ENCODE measurements at places on chromosomes 7 and 10.

GRCh38 chr7:12729112-12729511 lies 41.7 kb downstream of the ARL4A start:
- DNase-seq, result no peak

- DNase-seq, result no peak
These were observed at the start of gene GPR37 for GRCh38 chr7:124765401-124766352. GPR37 (minus strand) TSS chr7:124765792; CDS start chr7:124764976, 816 bp downstream.

DNA sequence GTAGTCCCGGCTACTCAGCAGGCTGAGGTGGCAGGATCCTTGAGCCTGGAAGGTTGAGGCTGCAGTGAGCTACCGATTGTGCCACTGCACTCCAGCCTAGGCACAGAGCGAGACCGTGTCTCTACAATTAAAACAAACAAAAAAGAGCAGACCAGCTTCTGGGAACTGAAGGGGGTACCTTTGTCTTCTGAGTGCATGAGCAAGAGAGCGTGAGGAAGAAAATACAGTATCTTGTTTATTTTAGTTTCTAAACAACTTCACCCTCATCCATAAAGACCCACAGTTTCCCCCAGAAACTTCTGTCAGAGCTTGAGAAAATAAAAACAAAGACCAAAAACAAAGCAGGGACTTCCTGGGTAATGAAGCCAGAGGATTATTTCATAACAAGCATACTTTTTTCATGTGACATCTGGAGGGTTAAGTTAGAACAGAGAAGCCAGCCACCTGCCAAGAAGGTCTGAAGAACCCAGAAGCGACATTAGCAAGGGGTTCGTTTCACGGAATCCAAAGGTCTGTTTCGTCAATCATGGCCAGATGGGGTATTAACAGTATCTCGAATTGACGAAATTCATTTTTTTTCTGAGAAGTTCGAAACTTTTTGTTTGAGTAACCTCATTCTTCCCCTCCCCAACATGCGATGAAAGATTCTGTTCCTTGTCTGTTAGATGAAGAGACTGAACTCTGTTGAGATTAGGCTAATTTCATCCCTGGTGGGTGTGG lies 10.2 kb upstream of the IL2RA start:
- no peak for DNase-seq

DNA sequence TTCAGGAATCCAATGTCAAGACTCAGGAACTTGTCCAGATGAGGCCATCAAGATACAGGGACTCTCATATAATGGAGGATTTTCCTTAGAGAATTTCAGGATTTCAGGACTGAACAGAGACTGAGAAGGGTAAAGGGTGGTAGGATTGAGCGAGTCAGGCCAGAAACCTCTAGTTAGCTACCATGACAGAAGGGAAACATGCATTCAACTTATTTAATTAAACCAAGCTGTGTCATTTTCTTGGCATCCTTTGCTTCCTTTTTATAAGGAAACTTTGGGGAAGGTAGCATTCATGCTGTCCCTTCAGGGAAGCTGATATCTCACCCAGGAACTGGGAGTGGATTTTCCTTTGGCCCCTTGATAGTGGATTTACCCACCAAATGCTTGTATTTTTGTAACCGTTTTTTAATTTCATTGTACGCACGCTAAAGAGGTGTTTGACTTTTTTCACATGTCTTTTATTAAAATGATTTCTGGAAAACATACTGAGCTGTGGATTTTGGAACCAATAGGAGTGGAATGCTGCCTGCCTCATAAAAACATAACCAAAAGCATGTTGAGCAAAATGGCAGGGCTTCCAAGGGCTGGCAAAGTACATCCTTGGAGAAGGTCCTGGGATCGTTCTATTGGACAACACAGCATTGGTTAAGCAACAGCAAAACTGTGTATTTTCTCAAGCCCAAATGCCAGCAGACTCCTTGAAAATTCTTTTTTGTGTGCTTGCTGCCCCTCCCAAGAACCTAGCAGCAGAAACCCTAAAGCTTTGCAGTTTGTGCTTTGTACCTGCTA lies 104.5 kb downstream of the CXCL12 start:
- no peak for DNase-seq

- DNase-seq, result no peak
These were observed 86.8 kb upstream of the KMT2C start for GRCh38 chr7:152522571-152523067.

- DNase-seq, result no peak
These were observed 76.4 kb upstream of the BET1 start for GRCh38 chr7:94080551-94080950.

GRCh38 chr7:38744746-38745145 lies 113.6 kb upstream of the AMPH start:
- no peak for DNase-seq

DNA sequence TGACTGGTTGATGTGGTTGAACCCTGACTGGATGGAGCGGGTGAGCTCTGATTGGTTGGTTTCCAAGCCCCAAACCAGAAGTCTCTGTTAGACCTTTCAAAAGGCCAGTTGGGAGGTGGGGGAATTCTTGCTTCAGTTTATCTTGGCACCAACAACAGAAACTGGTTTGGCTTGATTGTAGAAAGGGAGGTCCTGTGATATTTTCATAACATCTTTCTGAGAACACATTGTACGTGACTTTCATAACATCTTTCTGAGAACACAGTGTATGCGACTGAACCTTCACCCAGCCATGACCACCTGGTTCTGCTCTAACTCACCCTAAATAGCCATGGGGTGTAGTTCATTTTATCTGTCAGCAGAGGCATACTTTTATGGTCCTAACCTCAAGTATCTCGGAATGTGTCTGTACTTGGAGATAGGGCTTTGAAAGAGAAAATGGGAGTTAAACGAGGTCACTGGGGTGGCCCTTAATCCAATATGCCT lies 88.3 kb downstream of the GALNT17 start:
- DNase-seq, result no peak

DNA sequence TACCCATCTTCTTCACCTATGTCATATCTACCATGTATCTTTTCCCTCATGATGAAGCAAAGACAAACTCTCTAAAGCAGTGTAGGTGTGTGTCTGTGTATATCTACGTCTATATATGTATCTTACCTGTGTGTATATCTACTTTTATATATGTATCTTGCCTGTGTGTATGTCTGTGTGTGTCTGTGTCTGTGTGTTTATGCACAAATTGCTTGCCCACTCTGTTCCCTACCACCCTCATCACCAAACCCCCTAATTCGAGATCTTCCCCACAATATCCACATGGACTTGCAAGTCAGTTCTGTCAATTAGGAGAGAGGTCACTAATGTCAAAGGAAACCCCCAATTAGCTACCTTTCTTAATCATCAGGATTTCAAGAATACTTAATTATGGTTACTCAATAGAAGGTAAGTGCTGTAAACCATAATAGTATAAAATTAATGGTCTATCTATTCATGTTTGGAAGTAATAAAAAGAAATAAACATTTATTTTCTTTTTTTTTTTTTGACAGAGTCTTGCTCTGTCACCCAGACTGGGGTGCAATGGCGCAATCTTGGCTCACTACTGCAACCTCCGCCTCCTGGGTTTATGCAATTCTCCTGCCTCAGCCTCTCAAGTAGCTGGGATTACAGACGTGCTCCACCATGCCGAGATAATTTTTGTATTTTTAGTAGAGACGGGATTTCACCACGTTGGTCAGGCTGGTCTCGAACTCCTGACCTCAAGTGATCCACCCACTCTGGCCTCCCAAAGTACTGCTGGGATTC lies 43.6 kb downstream of the ANKRD61 start:
- DNase-seq, result no peak

DNA sequence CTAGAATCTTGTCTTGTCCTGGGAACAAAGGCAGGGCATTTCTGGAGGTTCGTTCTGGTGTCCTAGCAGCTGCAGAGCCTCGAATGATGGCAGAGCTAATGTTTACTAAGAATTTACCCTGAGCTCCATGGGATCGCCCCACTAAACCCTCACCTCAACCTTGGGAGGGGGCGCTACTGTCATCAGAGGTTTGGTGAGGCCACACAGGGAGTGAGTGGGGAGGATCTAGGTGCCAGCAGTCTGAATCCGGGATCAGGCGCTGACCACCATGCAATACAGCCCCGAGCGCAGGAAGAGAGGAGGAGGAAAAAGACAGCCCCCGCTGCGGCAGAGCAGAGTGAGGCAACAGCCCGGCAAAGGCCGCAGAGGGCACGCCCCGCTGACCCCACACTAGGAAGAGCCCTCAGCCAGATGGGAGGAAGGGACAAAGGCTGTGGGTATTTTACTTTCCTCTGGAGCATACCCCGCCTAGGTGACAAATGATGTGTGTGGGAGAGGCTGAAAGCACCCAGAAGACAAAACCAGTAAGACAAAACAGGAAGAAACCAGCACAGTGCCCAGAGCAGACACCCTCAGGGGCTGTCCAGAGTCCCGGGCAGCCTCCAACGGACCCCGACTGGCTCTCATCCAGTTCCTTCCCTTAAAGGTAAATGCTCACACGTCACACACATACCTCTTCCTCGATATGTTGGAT lies 103.5 kb downstream of the FAM53B start:
- DNase-seq, result no peak

GRCh38 chr10:3734111-3734510 lies 50.9 kb downstream of the KLF6 start:
- DNase-seq, result no peak

DNA sequence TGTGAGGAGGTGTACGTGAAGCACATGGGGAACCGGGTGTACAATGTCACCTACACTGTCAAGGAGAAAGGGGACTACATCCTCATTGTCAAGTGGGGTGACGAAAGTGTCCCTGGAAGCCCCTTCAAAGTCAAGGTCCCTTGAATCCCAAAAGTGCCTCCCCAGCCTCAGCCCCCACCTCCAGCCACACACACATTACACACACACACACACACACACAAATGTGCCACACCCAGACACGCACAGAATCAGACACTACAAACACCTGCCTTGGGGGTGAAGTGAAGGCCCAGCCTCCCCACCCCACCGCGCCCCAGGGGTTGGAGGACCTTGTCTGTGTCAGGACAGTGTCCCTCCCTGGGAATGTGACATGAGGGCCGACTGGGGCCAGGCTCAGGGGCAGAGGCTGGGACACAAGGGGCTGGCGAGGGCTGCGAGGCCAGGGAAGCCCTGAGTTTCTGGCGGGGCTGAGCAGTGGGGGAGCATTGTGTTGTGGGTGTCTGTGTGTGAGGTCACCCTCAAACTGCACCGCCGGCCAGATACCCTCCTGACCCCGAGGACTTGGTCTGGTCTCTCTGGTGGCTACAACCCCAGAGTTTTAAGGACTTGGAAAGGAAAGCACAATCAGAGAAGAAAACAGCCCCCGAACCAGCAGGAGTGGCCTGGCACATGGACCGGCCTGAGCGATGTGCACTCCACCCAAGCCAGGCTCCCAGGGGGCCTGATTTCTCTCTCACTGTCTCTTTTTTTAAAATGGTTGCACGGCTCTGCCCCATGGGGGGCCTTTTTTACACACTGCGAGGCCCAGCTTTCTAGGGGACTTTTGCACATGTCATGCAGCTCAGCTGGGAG lies 4.0 kb upstream of the ATP6V1F start:
- no peak for DNase-seq

GRCh38 chr7:105448181-105448580 lies 59.5 kb upstream of the SRPK2 start:
- DNase-seq, result no peak

DNA sequence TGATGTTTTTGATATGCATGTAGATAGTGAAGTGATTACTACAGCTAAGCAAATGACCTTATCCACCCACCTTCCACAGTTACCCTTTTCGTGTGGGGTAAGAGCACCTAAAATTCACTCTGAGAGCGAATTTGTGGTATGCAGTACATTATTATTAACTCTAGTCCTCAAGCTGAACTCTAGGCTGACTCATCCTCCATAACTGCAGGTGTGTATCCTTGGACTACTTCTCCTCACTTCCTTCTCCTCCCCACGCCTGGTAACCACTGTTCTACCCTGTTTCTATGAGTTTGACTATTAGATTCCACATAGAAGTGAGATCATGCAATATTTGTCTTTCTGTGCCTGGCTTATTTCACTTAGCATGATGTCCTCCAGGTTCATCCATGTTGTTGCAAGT lies 484.6 kb downstream of the GATA3 start:
- no peak for DNase-seq

DNA sequence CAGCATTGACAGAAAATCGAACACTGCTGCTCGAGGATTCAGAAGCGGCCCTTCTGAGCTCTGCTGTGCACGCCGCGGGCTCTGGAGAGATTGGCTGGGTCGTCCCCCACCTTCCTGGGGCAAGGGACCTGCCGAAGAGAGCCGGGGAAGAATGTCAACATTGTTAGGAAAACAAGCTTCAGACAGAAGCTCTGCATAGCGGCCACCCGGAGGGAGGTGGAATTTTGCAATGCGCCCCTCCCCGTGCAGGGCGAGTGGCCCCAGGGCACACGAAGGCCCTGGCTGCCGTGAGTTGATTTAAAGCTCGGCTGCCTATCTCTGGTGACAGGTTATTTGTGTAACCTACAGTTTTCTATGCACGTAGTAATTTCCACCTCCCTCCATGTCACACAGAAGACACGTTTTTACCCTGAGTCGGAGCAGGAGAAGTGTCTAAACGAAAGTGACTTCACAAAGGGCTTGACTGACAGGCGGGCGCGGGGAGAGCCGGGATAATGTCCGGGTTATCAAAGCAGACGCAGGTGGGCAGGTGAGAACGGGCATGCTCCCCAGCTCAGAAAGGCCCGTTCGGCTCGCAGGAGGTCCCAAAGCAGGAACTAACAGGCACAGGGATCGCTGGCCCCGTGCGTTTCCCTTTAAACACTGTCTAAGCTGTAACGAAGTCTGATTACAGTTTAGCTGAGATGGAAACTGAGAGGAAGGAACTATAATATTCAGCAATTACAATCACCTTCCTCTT lies 84.6 kb downstream of the PDGFA start:
- DNase-seq, result no peak

GRCh38 chr7:104136561-104136960 lies 71.3 kb downstream of the ORC5 start:
- no peak for DNase-seq
